NCI-H526 treated with DMSO at 0.1 percent for 48 hours (cell line): ENCODE measurements at places on chromosomes 4 and X.

DNA sequence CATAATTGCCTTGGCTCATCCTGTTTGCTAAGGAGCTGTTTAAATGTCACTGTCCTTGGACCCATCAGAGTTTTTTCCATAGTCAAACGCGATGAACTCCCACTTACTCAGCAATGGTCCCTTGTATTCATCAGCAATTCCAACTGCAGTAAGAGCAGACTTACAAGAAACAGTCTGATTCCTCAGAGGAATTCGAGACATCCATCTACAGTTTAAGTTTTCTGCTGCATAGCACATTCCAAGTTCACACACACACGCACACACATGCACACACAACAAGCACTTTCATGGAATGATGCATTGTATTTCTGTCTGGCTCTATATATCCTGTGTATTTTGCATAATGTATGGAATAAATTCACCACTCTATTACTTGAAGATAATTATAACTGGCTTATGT lies 32.7 kb upstream of the TMEM150C start:
- no peak for DNase-seq

DNA sequence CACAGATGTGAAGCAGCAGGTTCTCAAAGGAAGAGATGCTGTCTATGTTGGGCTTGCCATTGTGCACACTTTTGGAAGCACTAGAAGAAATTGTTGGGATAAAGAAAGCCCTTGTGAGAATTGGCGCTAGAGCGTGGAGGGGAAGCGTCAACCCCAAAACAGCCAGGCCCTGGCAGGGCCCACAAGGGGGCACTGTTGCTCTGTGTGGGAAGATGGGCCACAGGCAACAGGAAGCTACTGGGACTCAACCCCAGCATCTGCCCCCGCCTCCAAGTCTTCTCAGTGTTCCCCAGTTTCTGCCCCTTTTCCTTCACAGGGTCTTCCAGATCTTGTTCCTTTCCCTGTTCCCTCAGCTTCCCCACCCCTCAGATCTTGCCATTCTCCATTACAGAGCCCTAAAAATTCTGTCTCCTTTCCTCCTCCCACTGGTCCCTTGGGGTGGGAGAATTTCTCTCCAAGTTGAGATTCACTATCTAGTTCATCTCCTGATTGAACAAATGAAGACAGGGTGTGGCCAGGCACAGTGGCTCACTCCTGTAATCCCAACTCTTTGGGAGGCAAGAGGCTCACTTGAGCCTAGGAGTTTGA lies 85.5 kb downstream of the STARD8 start:
- no peak for DNase-seq

- no peak for DNase-seq
These were observed 119.0 kb upstream of the WDR17 start for GRCh38 chr4:175946472-175947116.

DNA sequence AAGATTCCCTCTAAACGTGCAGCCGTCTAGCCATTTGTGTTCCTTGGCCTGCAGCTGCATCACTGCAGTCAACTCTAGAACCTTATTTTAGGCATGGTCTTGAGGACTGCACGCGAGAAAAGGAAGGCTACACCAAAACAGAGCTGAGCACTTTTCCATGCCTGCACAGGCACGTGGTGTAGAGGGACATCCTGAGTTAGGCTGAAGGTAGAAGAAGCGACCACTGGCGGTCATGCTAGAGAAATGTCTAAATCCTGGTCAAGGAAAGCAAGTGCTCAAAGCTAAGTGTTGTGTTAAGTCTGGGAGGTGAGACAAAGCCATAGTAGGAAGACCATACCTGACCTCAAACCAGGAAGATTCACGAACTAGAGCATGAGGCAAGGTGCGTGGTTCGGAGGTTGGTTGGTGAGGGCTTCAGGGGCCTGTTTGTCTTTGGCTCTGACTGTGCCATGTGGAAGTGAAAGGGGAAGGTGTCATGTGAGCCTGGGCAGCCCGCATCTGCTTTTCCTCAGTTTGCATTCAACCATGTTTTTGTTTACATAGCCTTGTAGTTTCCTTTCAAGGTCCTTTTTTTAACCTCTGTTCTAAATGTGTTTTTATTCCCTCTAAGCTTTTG lies 203.8 kb downstream of the AASDH start:
- no peak for DNase-seq

DNA sequence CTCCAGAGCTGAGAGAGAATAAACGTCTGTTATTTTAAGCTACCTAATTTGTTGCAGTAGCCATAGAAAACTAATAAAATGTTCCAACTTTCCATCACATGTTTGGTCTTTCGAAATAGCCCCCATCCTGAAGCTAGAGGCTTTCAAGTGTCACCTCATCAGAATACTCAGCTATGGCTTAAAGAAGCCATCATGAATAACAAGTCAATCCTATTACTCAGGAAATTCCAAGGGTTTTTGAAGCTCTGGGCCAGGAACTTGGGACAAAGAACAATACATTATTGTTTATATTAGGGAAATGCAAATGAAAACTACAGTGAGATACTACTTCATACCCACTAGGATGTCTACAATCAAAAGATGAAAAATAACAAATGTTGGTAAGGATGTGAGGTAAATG lies 42.2 kb downstream of the TBCK start:
- no peak for DNase-seq

DNA sequence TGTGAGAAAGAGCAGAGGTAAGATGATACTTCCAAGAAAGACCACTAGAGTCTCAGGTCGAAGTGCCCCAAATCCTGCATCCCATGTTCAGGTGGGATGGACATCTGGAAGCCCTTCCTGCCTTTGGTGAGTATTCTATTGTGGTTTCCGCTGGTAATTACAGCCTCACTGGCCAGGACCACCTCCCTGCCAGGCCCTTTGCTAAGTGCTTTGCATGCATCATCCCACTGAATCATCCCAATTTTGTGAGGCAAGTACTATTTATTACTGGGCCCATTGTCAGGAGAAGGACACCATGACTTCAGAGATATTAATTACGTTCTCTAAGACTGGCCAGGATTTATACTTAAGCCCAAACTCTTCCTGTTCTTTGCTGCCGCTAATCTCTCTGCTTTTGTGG lies 10.7 kb upstream of the PASD1 start:
- no peak for DNase-seq

DNA sequence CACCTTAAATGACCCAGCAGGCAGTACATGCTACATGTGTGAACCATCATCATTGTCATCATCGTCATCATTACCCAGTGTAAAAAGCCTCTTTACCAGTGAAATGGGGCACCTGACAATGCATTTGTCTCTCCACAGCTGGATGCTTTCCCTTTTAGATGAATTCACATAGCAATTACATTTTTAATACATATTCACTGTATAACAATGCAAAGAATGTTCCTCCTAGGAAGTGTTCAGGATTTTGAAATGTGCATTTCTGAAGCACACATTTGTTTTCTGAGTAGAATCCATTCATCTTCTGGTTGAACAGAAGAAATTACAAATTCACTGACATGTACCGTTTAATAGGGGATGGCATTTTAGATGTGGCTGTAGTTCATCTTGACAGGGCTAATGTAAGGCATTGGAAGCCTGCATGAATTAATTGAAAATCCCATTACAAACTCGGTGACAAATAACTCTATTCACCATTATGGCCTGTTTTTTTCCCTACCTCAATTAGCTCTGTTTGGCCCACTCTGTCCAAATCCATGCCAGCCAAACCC lies 111.1 kb downstream of the SH3RF1 start:
- no peak for DNase-seq

DNA sequence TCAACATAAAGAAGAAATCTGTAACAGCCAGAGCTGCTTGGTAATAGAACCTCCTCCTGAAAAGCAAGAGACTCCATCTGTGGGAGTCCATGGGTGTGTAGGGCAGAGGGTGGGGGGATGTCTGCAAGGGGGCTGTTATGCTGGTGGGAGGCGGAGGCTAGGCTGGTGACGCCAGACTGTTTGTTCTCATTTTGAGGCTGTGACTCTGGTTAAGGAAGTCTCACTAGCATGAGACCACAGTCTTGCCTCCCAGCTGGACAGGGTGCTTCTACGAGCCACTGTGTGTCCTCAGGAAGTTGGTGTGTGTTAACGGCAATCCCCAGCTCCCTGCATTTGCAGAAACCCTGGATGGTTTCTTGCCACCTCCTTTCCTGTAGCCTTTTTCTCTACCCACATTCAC lies 79.8 kb downstream of the NSUN7 start:
- no peak for DNase-seq

DNA sequence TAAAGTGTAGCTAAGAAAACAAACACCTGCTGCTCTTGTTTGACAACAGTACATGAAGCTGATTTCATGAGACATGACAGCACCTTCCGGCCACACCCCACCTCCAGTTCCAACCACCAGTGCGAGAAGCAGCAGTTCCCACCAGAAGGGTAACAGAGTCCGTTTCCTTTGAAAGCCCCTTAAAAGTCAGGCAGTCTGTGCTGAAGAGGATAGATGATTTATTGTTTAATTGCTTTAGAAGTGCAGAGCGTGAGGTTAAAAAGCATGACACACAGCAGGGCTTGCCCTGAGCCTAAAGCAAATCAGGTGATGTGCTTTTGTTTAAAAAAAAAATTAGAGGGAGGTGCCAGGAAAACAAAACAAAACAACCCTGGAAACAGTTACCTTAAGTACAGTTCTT lies 82.6 kb downstream of the HADH start:
- DNase-seq: peak; percentile 41

DNA sequence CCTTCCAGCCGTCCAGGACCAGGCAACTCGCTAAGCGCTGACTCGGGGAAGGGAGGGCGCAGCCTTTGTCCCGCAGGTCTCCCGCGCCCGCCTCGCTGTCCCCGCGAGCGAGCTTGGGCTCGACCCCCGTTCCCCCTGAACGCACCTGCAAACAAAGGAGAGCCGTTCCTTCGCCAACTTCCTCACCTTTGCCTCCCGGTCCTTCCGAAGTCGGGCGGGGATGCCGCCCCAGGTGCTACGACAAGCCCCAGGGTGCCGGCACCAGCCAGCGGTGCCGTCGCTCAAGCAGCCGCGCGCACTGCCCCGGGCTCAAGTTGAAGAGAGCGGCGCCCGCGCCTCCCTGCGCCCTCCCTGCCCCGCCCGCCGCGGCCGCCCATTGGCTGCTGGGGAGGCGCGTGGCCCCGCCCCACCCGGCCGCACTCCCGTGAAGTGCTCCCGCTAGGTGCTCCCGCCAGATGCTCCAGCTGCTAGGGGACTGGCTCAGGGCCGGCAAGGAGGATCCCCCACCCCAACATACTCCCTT lies 107.1 kb downstream of the NSUN7 start:
- peak; percentile 75 for DNase-seq

GRCh38 chr4:186878203-186878776 lies 154.6 kb upstream of the FAT1 start:
- no peak for DNase-seq

- DNase-seq: no peak
These were observed 68.2 kb downstream of the HEPH start for GRCh38 chrX:66232296-66232695.

- no peak for DNase-seq
These were observed 45.9 kb downstream of the CORIN start for GRCh38 chr4:47791965-47792364.

- DNase-seq: no peak
These were observed 20.7 kb downstream of the SYNPO2 start for GRCh38 chr4:118909173-118909956.

DNA sequence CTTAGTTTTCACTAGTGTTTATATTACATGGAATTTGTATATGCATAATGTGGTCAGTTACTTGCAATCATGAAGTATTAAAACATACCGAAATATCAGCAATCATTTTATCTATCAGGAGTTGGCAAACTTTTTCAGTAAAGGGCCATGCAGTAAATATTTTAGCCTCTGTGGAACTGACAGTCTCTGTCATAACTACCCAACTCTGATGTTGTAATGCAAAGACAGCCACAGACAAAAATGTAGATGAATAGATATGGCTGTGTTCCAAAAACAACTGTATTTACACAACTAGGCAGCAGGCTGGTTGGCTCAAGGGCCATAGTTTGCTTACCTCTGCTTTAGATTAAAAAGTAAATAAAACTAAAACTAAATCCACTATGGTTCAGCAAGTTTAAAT lies 200.2 kb downstream of the HS3ST1 start:
- peak; percentile 42 for DNase-seq

DNA sequence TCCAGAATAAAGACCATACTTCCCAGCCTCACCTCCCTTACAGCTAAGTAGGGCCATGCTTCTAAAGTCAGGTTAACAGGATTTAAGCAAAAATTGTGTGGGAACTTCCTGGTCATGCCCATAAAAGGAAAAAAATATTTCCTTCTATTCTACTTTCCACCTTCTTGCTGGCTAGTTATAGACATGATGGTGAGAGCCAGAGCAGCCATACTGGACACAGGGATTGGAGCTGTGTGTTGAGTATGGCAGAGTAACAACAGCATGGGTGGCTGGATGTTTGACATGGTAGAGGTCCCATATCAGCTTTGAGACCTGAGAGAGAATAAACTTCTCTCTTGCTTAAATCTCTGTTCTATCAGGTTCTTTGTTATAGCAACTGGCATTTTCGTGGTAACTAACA lies 15.1 kb upstream of the CBR4 start:
- no peak for DNase-seq

DNA sequence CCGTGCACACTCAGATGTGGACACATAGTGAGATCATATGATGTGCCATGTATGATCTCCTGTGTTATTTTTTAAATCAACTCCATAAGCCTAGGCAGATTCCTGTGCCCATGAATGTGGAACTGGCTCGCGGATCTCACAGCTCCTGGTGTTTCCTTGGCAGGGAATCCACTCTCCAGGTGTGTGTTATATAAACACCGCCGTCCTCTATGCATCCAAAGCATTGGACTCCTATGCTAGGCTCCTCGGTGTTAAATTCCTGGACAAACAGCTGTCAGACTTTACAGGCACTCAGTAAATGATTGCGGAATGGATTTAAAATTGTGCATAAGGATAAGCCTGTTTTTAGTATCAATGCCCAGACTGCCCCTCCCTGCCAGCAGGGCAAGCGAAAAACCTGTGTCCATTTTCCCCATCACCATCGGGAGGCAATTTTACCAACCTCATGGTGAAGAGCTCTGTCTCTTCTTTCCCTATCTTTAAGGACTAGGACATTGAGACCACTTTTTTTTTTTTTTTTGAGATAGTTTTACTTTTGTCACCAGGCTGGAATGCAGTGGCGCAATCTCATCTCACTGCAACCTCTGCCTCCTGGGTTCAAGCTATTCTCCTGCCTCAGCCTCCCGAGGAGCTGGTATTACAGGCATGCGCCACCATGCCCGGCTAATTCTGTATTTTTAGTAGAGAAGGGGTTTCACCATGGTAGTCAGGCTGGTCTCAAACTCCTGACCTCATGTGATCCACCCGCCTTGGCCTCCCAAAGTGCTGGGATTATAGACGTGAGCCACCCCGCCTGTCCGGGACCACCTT lies 23.6 kb upstream of the GPR78 start:
- DNase-seq: no peak

DNA sequence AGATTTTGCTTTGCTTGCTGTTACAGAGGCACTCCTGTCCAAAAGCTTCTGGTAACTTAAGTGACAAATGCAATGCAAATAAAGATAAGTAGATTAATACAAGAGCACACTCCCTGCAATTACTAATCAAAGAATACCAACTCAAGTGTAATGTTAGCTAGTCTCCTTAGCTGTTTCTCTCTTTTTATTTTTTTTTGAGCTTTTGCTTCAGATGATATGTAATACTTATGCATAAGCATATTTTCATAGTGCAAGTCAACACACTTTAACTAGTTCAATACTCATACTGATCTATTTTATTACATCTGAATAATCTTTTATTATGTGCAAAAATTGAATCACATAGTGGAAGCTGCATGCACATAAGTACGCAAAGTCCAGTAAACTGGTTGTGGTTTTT lies 2.7 kb downstream of the SLC7A11 start:
- no peak for DNase-seq

- no peak for DNase-seq
These were observed 396.2 kb downstream of the INPP4B start for GRCh38 chr4:142449771-142450373.
